ENCODE measurements at places on chromosomes 4 and X. TPM values are rescaled to one million over a fixed set of nuclear protein-coding genes. Genes with fewer than 3 reads are reported as not detected.

The H2BW2 gene
- 0.59 TPM for total RNA-seq

The XPNPEP2 gene
- total RNA-seq: not detected

The NXF3 gene
- not detected for total RNA-seq

The CORIN gene
- 4.4 TPM for total RNA-seq

The LDB2 gene
- 1.5 TPM for total RNA-seq

The CTAG1A gene
- not detected for total RNA-seq

- no peak overlapping the region for H3K4me3 ChIP-seq
- DNase-seq: no peak
- no peaks in the 10 kb centered on the region for H3K27me3 ChIP-seq
- no peaks in the 10 kb centered on the region for H3K36me3 ChIP-seq
- H3K4me1 ChIP-seq: no peaks in the 10 kb centered on the region
- no peak overlapping the region for H3K27ac ChIP-seq
Observed at GRCh38 chrX:133287860-133288259, 69.7 kb upstream of the TFDP3 start.

GRCh38 chr4:129350834-129351721 is 255.1 kb downstream of the C4orf33 start:
- no peak overlapping the region for H3K27ac ChIP-seq
- DNase-seq: no peak

- no peak for DNase-seq
- no peak overlapping the region for H3K4me3 ChIP-seq
- peaks cover 3% of the 10 kb centered on the region for H3K4me1 ChIP-seq
- no peak overlapping the region for H3K27ac ChIP-seq
- peaks cover 10% of the 10 kb centered on the region for H3K36me3 ChIP-seq
Observed at GRCh38 chrX:55008571-55009358, 8.6 kb downstream of the APEX2 start.

GRCh38 chr4:53847965-53848364 is 216.4 kb downstream of the CHIC2 start:
- no peak overlapping the region for H3K27ac ChIP-seq
- H3K36me3 ChIP-seq: no peaks in the 10 kb centered on the region

DNA sequence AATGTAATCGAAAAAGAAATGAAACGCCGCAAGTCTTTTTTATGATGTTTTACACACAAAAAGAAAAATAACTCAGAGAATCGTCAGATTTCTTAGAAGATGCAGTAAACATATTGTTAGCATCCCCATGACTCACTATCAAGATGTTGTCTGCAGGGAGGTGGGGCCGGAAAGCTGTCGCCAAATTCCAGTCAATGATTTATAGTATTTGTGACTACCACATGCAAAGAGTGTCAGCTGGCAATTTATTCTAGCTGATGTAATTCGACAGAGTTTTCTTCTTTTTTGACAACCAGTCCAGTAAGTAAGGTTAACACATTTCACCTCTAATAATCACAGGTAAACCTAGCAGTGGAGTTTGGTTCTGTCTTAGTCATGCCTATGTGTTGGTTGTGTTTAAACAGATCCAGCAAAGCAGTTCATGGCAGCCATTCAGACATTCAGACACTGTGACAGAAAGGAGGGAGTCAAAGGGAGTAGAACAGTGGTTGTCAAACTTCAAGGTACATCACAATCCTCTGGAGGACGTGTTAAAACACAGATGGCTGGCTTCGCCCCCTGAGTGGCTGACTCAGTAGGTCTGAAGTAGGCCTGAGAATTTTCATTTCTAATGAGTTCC is 19.8 kb upstream of the PPP1R2C start:
- no peak overlapping the region for H3K4me3 ChIP-seq
- no peak for DNase-seq
- H3K27me3 ChIP-seq: no peaks in the 10 kb centered on the region
- H3K36me3 ChIP-seq: no peaks in the 10 kb centered on the region
- H3K4me1 ChIP-seq: peaks cover 5% of the 10 kb centered on the region

- H3K36me3 ChIP-seq: no peaks in the 10 kb centered on the region
Observed at GRCh38 chr4:141307241-141307689, 86.6 kb downstream of the ZNF330 start.

DNA sequence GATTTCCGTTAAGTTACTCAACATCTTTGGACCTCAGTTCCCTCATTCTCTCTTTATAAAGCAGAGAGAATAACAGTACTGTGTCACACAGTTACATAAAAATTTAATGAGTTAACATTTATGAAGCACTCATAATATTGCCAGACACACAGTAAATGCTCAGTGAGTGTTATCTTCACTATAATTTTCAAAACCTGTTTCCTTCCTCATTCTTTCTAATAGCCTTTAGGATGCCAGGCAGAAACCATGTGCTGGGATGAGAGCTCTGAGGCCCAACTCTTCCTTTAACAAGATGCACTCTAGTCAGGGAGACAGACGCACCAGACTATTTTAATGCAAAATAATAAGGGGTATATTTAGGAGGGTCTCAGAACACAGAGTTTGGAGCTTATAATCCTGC is 208.2 kb downstream of the STK32B start:
- no peaks in the 10 kb centered on the region for H3K27me3 ChIP-seq
- no peaks in the 10 kb centered on the region for H3K36me3 ChIP-seq
- no peak for DNase-seq
- H3K4me1 ChIP-seq: no peaks in the 10 kb centered on the region
- H3K4me3 ChIP-seq: no peak overlapping the region
- no peak overlapping the region for H3K27ac ChIP-seq

DNA sequence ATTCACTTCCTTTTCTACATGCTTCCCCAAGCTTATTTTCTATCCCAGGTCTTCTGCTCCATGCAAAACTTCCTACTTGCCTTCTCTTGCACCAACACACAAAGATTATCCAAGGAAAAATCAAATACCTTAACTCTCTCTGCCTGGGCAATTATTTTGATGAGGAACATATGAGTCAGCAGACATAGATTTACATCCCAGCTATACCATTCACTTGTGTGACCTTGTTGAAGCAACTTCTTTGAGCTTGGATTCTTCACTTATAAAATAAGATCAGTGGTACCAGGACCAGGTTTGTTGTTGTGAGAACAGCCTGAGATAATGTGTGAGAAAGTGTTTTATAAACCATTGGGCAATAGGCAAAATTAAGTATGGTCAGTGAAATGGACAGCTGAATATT is 39.1 kb upstream of the TMEM192 start:
- H3K4me1 ChIP-seq: peaks cover 4% of the 10 kb centered on the region
- H3K27ac ChIP-seq: no peak overlapping the region
- H3K36me3 ChIP-seq: no peaks in the 10 kb centered on the region

DNA sequence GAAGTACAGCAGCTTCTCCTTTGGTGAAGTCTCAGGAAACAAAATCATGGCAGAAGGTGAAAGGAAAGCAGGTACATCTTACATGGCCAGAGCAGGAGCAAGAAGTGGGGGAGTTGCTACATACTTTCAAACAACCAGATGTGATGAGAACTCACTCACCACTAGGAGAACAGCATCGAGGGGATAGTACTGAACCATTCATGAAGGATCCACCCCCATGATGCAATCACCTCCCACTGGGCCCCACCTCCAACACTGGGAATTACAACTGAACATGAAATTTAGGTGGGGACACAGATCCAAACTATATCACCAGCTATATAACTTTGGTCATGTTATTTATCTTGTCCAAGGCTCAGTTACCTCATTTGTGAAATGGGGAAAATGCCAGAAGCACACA is 159.4 kb downstream of the OPHN1 start:
- H3K36me3 ChIP-seq: no peaks in the 10 kb centered on the region
- no peak overlapping the region for H3K4me3 ChIP-seq
- no peaks in the 10 kb centered on the region for H3K4me1 ChIP-seq
- H3K27me3 ChIP-seq: no peaks in the 10 kb centered on the region

- H3K27ac ChIP-seq: no peak overlapping the region
- DNase-seq: no peak
- H3K27me3 ChIP-seq: no peaks in the 10 kb centered on the region
- no peak overlapping the region for H3K4me3 ChIP-seq
- H3K36me3 ChIP-seq: peaks cover 5% of the 10 kb centered on the region
Observed at GRCh38 chr4:187840814-187841213, 154.8 kb upstream of the ZFP42 start.
